Diencephalon (tissue), 1 donor: ENCODE measurements at places on chromosomes 12 and 14. TPM values are rescaled to one million over a fixed set of nuclear protein-coding genes. Genes with fewer than 3 reads are reported as not detected.

IL23A gene
- total RNA-seq = 0.92 TPM

KRT6C gene
- not detected for total RNA-seq

SLC24A4 gene
- total RNA-seq = 4.2 TPM

RNASE4 gene
- total RNA-seq = 1.2 TPM

MGP gene
- total RNA-seq = 3.0 TPM

RITA1 gene
- total RNA-seq = 20.8 TPM

AICDA gene
- not detected for total RNA-seq

CD27 gene
- total RNA-seq = 0.46 TPM

HOXC5 gene
- total RNA-seq = not detected

TCL1B gene
- total RNA-seq = not detected

FOXA1 gene
- 3.7 TPM for total RNA-seq

FERMT2 gene
- 76.4 TPM for total RNA-seq

KLRC1 gene
- not detected for total RNA-seq

ACOT4 gene
- total RNA-seq = 1.8 TPM

LALBA gene
- total RNA-seq = not detected

MMP17 gene
- 41.5 TPM for total RNA-seq

TNS2 gene
- total RNA-seq = 16.1 TPM

NTS gene
- total RNA-seq = 211 TPM

DAO gene
- total RNA-seq = not detected

CIPC gene
- total RNA-seq = 46.1 TPM

HOXC10 gene
- total RNA-seq = not detected

FOXG1 gene
- 19.8 TPM for total RNA-seq
